ENCODE measurements at places on chromosomes 16 and 17.

- no peak for DNase-seq
Observed at GRCh38 chr17:27486741-27487140, 30.5 kb downstream of the KSR1 start.

- no peak for DNase-seq
Observed at GRCh38 chr16:10756574-10756973, 12.9 kb downstream of the NUBP1 start.

DNA sequence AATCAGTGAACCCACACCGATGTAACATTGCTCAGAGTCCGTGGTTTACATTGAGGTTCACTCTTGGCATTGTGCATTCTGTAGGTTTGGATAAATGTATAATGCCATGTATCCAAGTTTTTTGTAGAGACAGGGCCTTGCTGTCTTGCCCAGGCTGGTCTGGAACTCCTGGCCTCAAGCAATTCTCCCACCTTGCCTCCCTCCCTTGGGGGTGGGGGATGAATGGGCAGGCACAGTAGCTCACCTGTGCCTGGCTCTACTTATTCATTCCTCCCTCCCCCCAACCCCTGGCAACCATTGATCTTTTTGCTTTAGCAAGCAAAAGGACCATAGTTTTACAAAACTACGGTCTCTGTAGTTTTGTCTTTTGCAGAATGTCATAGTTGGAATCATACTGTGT lies 181.4 kb downstream of the SPECC1 start:
- no peak for DNase-seq

- DNase-seq, result no peak
Observed at GRCh38 chr17:69417545-69418483, 3.3 kb downstream of the MAP2K6 start.

- DNase-seq, result no peak
Observed at GRCh38 chr16:54687043-54687899, 243.4 kb upstream of the IRX5 start.

- no peak for DNase-seq
Observed at GRCh38 chr17:45073414-45074070, 12.4 kb downstream of the NMT1 start.
